ENCODE measurements at places on chromosomes 6 and 20.

- DNase-seq, result no peak
Measured at GRCh38 chr6:157020881-157021343, 243.7 kb downstream of the ARID1B start.

GRCh38 chr6:4913705-4914419 lies 90.0 kb downstream of the RPP40 start:
- no peak for DNase-seq

- no peak for DNase-seq
Measured at GRCh38 chr6:12066297-12066696, 54.2 kb downstream of the HIVEP1 start.

- DNase-seq, result no peak
Measured at GRCh38 chr6:106773996-106774629, 144.7 kb downstream of the QRSL1 start.

All from activated CD4-positive, CD25-positive, alpha-beta regulatory T cell treated with anti-CD3 and anti-CD28 coated beads, Interleukin-2, amount 50 U/mL, for 16 hours (primary cell).